ENCODE measurements at places on chromosomes 11 and 22. TPM values are rescaled to one million over a fixed set of nuclear protein-coding genes. Genes with fewer than 3 reads are reported as not detected.

Gene OAF
- 57.1 TPM for total RNA-seq

DNA sequence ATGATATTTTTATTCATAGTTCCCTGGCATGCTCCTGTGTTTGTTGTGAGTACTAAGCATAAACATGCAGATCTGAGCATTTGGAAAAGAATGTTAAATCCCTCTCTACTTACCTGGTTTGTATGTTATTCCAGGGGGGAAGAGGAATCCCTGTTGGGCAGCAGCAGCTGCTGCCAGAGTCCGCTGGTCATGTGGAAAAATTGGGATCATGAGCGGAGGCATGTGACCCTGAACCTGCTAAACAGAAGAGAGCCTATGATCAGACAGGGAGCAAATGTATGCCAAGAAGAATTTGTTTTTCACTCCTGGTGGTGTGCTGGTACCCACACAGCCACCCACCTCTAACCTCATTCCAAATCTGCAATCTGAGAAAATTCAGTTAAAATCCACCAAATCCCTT, 244.7 kb downstream of the SOX6 start:
- no peak for DNase-seq

- DNase-seq = no peak
Measured at GRCh38 chr11:65254724-65255123, 7.0 kb upstream of the POLA2 start.

Gene ZBTB16
- not detected for total RNA-seq

GRCh38 chr11:33920838-33921613, 29.1 kb upstream of the LMO2 start:
- no peak for DNase-seq

- no peak for DNase-seq
Measured at GRCh38 chr11:67516806-67517205, 6.4 kb downstream of the CABP2 start.

Gene ENTHD1
- not detected for total RNA-seq

GRCh38 chr22:34738661-34739400, 327.1 kb upstream of the ISX start:
- DNase-seq = no peak

Gene KCNK4
- 0.23 TPM for total RNA-seq

Gene CDHR5
- total RNA-seq = not detected

Gene ATG13
- total RNA-seq = 46.4 TPM

DNA sequence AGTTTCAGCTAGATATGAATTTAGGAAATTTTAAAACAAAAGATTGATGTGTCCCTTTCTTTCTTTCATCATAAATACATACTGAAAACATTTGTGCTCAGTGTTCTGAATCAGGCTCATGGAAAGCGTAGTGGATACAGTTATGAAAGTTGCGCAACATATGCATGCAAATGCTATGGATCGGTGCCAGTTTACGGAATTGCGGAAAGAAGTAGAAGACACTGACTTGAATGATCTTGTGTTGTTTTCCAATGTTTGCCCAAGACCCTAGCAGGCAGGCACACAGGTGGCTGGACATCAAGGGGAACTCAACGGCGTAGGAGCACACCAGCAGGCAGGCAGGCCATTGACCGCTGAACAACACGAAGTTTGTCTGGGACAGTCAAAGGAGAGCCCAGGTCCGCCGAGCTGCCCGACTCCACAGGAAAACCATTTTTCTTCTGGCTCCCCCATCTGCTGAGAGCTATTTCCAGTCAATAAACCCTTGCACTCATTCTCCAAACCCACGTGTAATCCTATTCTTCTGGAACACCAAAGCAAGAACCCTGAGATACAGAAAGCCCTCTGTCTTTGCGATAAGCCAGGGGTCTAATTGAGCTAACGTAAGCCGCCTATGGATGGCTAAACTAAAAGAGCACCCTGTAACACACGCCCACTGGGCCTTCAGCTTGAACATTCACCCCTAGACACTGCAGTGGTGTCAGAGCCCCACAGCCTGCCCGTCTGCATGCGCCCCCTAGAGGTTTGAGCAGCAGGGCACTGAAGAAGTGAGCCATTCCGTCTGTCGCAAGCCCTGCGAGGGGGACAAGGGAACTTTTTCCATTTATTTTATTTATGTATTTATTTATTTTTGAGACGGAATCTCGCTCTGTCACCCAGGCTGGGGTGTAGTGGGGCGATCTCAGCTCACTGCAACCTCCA, 7.4 kb upstream of the BIRC3 start:
- DNase-seq = no peak

- no peak for DNase-seq
Measured at GRCh38 chr11:119061256-119061655, 4.3 kb upstream of the HYOU1 start.

DNA sequence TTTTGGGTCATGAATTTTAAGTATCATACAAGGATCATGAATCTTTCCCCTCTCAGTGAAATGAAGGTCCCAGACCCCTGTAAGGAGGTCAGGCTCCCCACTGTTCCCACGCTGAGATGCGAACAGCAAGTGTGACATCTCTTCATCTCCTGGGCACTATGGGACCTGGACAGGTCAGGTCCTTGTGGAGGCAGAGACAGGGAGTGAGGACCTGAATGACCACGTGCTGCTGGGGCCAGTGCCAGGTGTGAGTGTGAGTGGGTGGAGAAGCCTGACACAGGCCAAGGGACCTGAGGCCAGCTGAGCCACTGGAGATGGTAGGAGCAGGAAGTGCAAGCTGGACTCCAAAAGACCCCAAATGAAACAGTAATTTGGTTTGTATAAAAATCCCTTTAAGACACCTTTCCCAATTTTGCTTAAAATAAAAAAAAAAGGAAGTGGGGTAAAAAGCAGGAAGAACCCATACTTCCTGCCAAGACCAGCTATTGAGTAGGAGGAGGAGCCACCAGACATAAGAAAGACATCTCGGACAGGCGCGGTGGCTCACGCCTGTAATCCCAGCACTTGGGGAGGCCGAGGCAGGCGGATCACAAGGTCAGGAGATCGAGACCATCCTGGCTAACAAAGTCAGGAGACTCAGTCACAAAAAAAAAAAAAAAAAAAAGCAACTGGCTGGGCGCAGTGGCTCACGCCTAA, 35.4 kb upstream of the SERPIND1 start:
- DNase-seq = no peak

DNA sequence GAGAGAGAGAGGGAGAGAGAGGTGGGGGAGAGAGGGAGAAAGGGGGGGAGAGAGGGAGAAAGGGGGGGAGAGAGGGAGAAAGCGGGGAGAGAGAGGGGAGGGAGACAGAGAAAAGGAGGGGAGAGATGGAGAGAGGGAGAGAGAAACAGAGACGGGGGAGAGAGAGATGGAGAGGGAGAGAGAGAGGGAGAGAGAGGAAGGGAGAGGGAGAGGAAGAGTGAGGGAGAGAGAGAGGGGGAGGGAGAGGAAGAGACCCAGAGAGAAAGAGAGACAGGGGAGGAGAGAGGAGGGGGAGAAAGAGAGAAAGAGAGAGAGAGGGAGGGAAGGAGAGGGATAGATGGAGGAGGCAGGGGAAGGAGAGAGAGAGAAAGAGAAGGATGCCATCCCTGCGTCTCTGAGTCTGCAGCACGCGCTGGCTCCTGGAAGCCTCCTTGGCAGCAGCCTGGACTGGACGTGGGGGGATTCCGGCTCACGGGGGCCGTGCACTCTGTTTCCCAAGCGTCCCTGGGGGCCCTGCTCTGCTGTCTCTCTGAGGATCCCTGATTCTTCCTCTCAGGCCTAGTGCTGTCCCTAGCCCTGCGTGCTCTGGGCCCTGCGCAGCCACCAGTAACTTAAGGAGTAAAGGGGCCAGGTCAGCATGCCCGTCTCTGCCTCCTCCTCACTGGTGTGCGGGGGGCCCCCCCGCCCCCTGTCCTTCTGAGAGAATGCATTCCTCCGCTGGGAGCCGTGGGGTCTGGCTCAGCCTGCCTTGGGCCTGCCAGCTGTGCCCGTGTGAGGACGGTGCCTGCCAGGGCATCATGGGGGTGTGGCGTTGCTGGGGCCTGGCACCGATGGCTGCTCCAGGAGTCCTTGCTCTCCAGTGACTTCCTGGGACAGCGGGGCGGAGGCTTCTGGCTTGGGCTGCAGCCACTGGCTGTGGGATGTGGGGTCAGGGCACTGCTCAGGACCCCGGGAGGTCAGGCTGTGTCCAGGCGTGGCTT, 429.5 kb downstream of the TBC1D22A start:
- DNase-seq = no peak

- no peak for DNase-seq
Measured at GRCh38 chr11:74780248-74781005, 31.8 kb downstream of the RNF169 start.

Gene LRRC10B
- total RNA-seq = 0.23 TPM

- DNase-seq = no peak
Measured at GRCh38 chr22:24434471-24435322, 7.3 kb downstream of the ADORA2A start.

GRCh38 chr11:133832991-133833897, 12.1 kb downstream of the SPATA19 start:
- peak; percentile 46 for DNase-seq

Gene FGF4
- total RNA-seq = not detected

GRCh38 chr11:29333993-29334775, 682.6 kb downstream of the KCNA4 start:
- peak; percentile 57 for DNase-seq

Gene ZNF280B
- 3.1 TPM for total RNA-seq

GRCh38 chr22:28183078-28183860, 264.2 kb upstream of the PITPNB start:
- DNase-seq = no peak

DNA sequence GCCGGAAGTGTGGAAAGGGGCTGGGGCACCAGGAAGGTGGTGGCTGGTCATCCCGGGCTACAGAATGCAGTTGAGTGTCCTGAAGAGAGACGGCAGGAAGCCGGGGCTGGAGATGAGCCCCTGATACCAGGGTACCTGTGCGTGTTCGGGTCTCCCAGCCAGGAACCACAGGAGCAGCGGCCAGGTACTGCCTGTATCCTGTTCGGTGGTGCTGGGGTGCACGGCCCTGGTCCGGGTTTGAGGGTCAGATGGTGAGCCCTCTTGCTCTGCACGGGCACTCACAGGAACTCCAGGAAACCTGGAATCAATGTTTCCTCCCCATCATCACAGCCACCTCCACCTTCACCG, 253.1 kb upstream of the B3GAT1 start:
- no peak for DNase-seq

DNA sequence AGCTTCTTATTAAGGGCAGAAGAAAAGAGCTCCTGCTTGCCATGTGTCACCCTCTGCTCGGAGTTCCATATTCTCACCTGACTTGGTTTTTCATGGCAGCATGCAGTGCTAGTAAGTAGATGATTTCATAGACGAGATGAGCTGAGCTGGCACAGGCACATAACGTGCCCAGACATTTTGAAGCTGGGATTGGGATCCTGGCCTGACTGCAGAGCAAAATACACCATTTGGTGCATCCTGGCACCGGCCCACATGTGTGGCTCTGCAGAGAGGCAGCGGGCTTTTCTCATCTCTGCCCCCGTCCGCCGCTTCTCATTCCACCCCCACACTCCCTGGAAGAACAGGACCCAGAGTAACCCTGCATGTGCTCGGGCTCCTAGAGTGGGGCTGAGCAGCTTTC, 24.8 kb downstream of the FAM118A start:
- DNase-seq = no peak

GRCh38 chr11:9176550-9176949, 85.2 kb upstream of the SCUBE2 start:
- no peak for DNase-seq

DNA sequence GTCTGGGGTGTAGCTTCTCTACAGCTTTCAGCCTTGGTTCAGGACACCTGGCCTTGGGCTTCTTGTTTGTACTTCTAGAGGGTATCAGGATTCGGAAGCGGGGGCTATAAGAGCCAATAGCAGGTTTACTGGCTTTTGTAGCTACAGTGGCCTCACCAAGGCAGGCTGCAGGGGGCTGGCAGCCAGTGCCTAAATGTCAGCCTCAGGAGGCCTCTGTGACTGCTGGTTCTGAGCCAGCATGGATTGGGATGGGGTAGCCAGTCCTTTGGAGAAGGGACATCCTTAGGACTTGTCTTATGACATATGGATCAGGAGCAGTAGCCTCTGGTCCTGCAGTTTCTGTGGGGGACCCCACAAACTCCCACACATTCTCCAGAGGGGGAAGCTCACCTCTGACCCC, 29.9 kb downstream of the EIF3F start:
- no peak for DNase-seq

Gene LMF2
- total RNA-seq = 25.4 TPM

Gene SCUBE2
- 0.51 TPM for total RNA-seq

GRCh38 chr22:40030026-40030757, 35.4 kb downstream of the FAM83F start:
- DNase-seq = no peak

- no peak for DNase-seq
Measured at GRCh38 chr11:33268945-33269540, 11.9 kb downstream of the HIPK3 start.

DNA sequence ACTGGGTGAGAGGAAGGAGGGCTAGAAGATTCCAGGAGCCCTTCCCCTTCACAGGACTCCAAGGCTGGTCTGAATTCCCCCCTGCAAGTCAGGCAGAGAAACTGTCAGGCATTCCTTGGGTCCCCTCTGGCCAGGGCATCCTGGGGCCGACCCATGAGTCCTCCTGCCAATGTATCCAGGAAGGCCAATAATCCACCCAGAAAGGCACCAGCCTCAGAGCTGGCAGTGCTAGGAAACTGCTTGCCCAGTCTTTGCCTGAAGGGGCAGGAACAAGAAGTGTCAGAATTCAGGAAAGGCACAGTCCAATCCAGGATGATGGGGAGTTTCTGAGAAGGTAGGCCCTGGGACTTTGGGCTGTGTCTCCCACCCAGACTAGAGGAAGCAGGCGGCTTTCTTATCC, 41.0 kb downstream of the BUD13 start:
- no peak for DNase-seq

- DNase-seq = no peak
Measured at GRCh38 chr11:46664612-46665011, 35.8 kb downstream of the ARHGAP1 start.

Gene TBC1D10A
- total RNA-seq = 35.5 TPM

Gene SLC7A4
- not detected for total RNA-seq
